NT2/D1 (cell line): ENCODE measurements at places on chromosomes 1 and 21.

DNA sequence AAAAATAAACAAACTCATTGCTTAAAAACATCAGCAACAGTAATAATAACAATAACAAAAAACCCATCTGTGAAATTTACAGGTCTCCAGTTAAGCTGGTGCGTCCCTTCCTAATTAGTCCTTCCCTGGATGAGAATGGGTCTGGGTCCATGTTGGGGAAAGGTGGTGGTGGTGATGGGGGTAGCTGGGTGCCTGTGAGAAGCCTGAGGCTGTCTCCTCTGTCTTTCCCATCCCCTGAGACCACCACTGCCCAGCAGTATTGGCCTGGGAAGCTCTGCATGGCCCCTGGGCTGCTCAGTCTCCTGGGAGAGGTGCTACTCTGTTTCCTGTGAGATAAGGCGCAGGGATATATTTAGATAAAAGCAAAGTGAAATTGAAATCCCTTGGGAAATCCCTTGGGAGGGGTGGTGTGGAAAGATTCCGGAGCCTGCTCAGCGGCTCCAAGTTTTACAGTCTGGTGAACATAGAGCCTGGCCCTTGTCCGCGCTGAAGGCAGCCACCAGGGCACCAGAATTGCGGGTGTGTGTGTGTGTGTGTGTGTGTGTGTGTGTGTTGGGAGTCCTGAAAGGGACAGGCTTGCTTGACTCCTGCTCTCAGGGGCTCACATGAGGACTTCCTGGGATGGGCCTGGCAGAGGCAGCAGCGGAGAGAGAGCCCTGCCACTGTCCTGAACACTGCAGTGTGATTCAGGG is 150.2 kb downstream of the FOXD2 start:
- no peak for DNase-seq

GRCh38 chr21:43362321-43362791 is 64.6 kb downstream of the SIK1 start:
- DNase-seq, result no peak

GRCh38 chr1:57796616-57797015 is 372.8 kb upstream of the DAB1 start:
- DNase-seq, result no peak

GRCh38 chr1:119391749-119392148 is 23.2 kb downstream of the HAO2 start:
- no peak for DNase-seq

DNA sequence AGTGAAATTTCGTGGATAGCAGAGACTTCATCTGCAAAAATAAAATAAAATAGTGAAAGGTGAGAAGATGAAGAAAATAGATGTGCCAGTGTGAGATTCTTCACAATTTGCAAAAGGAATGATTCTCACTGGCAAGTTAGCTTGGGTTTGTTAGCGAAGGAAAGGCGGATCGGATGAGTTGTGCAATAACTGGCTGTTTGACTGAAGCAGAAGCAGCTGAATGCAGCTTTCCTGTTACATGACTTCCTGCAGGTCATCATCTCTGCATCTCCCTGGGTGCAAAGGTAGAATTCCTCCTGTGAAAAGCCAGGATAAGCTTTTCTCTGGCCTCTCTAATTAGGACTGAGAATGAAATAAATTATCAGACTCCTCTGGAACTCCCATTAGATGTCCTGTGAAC is 263.1 kb upstream of the CHRM3 start:
- no peak for DNase-seq
